ENCODE measurements at places on chromosomes 16 and 17.

DNA sequence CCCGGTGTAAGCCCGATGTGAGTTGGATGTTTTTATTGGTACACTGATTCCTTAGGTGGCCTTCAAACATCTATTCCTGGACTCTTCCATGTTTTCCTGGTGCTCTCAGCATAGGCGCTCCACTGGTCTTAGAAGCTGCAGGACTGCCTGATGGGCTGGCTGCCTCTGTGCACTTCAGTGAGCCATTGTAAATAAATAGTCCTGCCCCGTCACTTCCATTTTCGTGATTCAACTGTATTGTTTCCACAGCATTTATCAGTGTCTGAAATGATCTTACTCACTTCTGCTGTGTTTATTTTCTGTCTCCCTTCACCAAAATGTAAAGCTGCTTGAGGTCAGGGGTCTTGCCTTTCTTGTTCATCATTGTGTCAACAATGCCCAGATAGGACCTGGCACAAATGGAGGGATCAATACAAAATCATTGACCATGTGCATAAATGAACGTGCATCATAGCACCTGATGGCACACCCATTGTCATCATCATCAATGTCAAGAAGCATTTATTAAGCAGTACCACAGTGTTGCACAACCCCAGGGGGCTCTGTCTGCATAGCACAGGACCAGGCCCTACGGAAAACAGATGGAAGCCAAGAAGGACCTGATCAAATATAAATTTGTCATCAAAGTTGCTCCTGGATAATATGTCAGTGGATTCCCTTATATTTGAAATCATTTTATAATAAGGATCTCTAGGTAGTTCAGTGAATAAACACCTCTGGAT, 66.6 kb upstream of the CPHXL start:
- no peak for DNase-seq

DNA sequence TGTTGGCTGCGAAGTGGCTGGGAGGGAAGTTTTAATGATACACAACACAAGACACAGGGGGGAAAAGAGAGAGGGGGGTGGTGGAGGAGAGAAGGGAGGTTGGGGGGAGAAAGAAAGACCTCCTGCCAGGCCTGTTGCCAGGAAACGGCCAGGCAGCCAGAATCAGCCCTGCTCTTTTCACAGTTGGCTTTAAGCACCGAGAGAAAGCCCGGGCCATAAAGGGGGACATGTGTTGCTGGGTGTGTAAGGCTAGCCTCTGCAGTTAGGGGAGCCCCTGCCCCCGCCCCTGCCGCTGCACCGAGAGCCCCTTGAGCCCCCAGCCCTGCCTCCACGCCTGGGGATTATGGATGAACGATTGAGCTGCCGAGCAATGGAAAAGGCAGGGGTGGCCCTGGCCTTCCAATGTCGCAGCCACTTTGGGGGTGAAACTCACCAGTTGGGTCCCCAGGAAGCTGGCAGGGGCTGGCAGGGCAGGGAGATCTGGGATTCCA, 13.9 kb upstream of the WNT3 start:
- no peak for DNase-seq

DNA sequence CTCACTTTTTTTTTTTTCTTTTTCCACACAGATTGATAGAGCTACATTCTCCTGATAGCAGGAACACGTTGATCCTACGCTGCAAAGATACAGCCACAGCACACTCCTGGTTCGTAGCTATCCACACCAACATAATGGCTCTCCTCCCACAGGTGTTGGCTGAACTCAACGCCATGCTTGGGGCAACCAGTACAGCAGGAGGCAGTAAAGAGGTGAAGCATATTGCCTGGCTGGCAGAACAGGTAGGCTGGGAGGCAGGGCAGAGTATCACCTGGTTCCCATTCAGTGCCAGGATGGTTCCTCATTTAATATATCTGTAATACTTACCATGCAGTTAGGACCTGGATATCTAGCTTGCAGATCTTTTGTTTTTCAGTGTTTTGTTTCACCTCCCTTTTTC, 51.1 kb upstream of the VPS4A start:
- DNase-seq = no peak

GRCh38 chr17:4658478-4659305, 17.2 kb upstream of the ALOX15 start:
- no peak for DNase-seq

GRCh38 chr17:38333635-38334295, 10.0 kb downstream of the GPR179 start:
- DNase-seq = peak; percentile 10

GRCh38 chr17:47210105-47210504, 957 bp downstream of the MYL4 start:
- no peak for DNase-seq

DNA sequence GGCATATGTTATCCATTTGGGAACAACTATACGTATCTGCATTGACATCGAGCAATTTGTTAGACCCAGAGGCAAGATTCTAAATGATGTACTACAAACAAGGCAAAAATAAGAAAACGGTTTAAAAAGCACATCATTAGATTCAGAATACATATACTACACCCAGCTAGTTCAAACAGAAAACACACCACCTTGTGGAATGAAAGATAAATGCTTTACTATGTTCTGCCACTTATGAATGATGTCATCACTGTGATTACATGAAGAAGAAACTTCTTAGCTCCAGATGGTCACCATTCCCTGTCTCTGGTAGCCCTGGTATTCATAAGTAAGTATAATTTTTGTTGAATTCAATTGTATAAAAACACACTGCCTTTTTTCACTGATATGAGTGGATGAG, 7.8 kb downstream of the NACA2 start:
- DNase-seq = no peak

GRCh38 chr17:51132964-51133319, 12.3 kb upstream of the SPAG9 start:
- no peak for DNase-seq

GRCh38 chr16:57675741-57676551, 7.8 kb downstream of the ADGRG3 start:
- DNase-seq = no peak

- DNase-seq = peak; percentile 5
Measured at GRCh38 chr17:44830359-44831288, 537 bp upstream of the GJC1 start.

GRCh38 chr16:78211946-78212345, 112.5 kb downstream of the WWOX start:
- DNase-seq = no peak

- no peak for DNase-seq
Measured at GRCh38 chr16:86970279-86970678, 346.9 kb downstream of the C16orf95 start.

DNA sequence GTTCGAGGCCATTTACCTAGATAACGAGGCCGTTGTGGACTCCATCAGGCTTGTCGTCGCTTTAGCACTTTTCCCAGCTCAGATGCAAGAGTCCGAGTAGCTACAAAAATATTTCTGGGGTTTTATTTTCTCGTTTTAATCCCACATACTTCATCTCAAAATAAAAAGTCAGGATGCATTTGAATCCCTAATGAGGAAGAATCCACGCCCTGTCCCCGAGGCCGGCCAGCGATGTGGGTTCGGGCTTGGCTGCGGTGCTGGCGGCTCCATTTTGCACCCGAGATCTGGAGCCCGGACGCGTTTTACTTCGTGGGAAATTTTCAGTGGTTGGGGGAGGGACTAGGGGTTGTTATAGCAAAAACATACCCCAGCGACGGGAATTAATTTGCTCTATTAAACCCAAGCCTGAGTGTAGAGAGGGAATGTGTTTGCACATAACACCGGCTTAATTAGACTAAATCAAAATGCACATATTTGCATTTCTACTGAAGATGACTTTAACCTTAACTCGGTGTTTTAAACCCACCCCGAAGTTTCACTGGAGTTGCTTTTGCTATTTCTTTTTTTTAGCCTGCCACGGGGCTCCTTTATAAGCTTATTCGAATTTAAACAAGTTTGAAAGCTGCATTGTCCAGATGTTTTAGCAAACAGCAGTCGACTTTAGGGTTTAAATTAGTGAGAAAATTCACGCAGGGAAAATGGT, 4.8 kb downstream of the IRX5 start:
- no peak for DNase-seq

DNA sequence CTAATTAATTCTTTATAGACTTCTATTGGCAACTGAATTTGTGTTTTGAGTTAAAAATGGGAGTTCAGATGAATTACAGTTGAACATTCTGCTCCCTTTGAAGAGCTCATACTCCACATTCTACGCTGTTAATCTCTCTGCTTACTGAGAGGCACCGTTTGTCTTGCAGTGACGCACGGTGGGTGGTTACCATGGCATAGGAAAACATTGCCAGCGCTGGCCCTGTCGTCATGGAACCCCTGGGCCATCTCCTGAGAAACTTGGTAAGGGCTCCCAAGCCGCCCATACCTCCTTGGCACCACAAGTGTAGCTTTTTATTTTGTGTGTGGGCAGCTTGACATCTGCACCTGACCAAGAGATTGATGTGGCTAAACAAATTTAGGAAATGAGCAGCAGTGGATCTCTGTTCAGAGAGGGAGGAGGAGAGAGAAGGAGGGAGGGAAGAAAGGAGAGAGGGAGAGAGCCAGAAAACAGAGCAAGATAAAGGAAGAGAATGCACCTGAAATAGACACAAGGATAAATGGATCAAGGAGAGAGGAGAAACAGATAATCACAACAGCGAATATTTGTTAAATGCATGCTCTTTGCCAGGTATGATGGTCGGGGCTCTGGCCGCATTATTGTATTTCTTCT, 398.5 kb downstream of the HAPSTR1 start:
- DNase-seq = no peak

DNA sequence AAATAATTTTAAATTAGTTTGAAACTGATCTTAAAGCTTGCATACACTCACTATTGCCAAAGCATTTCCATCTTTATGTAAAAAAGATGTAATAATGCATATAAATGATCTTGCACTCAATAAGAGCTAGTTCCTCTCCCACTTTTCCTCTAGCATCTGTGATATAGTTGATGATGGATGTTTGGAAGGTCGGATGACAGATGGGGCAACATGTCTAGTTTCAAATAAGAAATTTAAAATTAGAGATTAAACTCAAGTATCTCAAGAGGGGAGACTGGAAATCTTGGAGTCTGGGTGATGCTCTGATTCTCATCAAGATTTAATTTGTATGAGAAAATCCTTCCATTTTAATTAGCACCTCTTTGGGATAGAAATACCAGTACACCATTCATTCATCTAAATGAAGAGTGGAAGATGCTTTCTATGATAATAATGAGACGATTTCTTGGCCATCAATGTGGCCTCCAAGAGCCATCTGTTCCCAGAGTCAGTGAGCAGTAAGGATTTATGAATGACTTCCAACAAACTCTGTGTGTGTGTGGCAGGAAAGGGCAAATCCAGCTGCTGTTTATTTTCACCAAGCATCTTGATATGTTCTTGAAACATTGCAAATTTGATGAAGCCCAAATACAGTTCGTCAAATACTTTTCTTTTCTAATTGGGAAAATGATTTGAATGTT, 616.3 kb upstream of the CDH8 start:
- no peak for DNase-seq

DNA sequence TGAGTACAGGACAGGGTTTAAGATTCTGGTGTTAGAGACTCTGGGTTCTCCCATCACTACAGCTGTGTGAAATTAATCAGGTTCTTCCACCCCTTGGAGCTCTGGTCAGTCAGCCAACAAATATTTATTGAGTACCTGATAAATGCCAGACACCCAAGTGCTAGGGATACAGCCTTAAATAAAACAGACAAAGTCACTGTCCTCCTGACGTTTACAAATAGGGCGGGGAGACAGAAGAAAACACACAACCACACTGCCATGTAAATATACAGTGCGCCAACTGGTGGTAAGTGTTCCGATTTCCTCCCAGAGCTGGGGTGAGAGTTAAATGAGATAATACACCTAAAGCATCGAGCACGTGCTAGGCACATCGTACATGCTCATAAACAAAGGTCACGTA, 121.0 kb downstream of the COPRS start:
- DNase-seq = peak; percentile 11

- DNase-seq = no peak
Measured at GRCh38 chr16:82653550-82654511, 27.1 kb downstream of the CDH13 start.

GRCh38 chr17:2075336-2076086, 20.6 kb downstream of the HIC1 start:
- DNase-seq = no peak

GRCh38 chr16:15498427-15499175, 64.2 kb downstream of the BMERB1 start:
- DNase-seq = no peak

GRCh38 chr17:35998756-35999155, 2.6 kb downstream of the CCL15 start:
- DNase-seq = no peak

DNA sequence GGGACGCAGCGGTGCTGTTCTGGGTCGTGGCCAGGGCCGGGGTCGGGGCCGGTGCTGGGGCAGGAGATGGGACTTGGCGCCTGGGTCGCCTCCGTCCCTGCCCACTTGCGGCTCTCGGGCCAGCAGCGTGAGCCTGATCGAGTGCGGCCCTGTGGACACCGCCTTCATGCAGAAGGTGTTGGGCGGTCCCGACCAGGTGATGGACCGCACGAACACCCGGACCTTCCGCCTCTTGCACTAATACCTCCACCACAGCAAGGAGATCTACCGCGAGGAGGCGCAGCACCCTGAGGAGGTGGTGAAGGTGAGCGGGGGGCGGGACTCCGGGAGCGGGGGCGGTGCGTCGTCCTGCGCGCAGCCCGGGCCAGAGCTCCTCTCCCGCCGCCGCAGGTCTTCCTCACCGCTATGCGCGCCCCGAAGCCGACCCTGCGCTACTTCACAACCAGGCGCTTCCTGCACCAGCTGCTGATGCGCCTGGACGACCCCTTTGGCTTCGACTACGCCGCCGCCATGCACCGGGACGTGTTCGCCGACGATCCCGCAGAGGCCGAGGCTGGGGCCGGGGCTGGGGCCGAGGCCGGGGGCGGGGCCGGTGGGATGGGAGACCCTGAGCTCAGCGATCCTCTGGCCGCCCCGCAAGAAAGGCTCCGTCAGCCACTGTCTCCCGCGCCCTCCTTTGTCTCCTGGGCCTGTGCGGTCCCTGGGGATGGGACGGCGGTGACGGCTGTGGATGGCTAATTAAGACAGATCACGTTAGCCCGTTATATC, 4.5 kb upstream of the HSD17B1 start:
- DNase-seq = peak; percentile 81

- DNase-seq = no peak
Measured at GRCh38 chr17:34776456-34777443, 184.5 kb downstream of the CCT6B start.

All from NCI-H1930 (cell line).